ENCODE measurements at places on chromosomes 13 and 19. TPM values are rescaled to one million over a fixed set of nuclear protein-coding genes. Genes with fewer than 3 reads are reported as not detected.

- peak; percentile 61 for DNase-seq
Observed at GRCh38 chr19:55418185-55418584, 10.6 kb upstream of the UBE2S start.

GRCh38 chr19:3852614-3853254 is 16.1 kb downstream of the ZFR2 start:
- no peak for DNase-seq

GRCh38 chr19:10454267-10454666 is 33.9 kb downstream of the PDE4A start:
- no peak for DNase-seq

- no peak for DNase-seq
Observed at GRCh38 chr13:99821741-99822140, 149.8 kb downstream of the ZIC5 start.

GRCh38 chr13:44436589-44437337 is 63.1 kb downstream of the SERP2 start:
- peak; percentile 29 for DNase-seq

- no peak for DNase-seq
Observed at GRCh38 chr13:46575818-46576221, 22.9 kb downstream of the LRCH1 start.

DNA sequence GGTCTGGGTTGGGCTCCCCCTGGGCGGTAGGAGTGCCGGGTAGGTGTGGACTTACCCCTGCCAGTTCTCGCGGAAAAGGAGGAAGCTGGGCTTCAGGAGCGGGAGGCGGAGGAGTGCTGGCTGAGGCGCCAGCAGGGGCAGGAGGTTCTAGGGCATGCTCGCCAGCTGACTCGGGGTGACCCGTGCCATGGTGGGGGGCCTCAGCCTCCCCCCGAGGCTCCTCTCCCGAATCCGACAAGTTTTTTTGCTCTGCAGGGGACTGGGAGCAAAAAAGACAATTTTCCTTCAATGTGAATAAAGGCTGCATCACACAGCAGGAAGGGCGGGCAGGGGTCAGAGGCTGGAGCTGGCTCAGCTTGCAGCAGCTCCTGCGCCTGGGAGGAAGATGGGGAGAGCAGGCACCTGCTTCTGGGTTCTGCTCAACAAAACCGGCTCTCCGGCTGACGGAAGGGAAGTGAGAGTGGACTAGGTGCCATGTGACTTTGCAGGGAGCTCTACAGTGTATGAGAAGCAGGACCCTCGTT is 26.5 kb downstream of the RANBP3 start:
- DNase-seq: no peak

GRCh38 chr13:97380696-97381095 is 53.3 kb upstream of the RAP2A start:
- no peak for DNase-seq

- DNase-seq: no peak
Observed at GRCh38 chr19:5850743-5851293, 431 bp downstream of the FUT3 start.

DNA sequence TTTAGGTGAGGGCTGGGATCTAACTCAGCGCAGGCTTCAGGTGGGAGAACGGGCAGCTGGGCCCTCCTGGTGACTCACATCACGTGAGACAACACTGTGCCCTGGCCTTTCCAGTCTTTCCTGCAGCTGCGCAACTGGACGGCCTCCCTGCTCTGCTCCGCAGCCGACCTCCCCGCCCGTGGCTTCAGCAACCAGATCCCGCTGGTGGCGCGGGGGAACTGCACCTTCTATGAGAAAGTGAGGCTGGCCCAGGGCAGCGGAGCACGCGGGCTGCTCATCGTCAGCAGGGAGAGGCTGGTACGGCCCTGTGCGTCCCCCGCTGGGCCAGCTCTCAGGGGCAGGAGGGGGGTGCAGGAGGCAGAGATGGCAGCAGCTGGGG is 8.8 kb downstream of the SPPL2B start:
- DNase-seq: no peak

GRCh38 chr13:71082631-71083030 is 784.4 kb downstream of the DACH1 start:
- no peak for DNase-seq

GRCh38 chr13:31351376-31351775 is 151.6 kb downstream of the B3GLCT start:
- no peak for DNase-seq

GRCh38 chr13:49444524-49445395 is 686 bp downstream of the SETDB2 start:
- DNase-seq: peak; percentile 46

DNA sequence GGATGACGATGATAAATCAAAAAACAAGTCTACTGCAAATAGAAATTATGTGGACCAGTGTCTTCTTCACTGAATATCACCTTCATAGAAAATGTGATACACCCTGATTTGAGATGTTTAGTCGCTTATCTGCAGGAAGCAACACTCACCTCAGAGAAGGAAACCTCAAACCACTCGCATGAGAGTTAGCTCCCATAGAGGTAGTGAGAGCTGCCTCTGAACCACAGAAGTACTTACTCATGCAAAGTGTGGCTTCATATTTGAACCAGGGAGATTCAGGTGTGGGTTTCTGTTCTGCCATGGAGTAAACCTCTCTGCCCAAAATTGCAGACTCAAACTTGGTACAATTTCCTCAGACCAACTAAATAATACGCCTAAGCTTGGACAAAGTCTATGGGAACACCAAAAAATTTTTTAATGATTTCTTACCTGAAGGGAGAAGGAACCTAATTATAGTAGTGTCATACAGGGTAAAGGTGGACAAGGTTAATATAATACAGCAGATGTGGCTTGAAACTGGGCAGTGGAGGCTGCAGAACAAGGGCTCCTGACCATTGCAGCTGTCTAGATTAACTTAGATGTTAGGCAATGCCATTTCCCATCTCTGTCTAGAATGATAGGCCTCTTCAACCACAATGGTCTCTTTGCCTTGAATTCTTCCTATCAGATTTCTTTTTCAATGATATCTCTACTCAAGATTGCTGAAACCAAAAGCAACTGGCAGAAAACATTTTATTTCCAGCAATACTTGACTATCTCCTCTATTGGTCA is 29.6 kb upstream of the RCBTB2 start:
- DNase-seq: peak; percentile 91

DNA sequence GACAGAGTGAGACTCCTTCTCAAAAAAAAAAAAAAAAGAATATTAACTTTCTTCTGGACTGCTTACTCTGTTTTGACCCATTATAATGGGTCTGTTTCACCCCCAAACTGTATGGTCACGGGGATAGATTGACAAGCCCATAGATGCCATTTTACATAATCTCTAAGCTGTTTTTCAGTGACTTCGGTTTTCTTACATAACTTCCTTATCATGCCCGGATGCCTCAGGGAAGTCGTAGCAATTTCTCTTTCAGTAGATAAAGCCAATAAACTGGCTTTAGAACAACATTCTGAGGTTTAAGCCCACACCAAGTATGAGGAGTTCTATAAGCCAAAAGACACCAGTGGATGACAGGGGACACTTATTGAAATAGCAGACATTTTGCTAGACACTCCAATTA is 5.9 kb upstream of the ZNF254 start:
- DNase-seq: no peak

DNA sequence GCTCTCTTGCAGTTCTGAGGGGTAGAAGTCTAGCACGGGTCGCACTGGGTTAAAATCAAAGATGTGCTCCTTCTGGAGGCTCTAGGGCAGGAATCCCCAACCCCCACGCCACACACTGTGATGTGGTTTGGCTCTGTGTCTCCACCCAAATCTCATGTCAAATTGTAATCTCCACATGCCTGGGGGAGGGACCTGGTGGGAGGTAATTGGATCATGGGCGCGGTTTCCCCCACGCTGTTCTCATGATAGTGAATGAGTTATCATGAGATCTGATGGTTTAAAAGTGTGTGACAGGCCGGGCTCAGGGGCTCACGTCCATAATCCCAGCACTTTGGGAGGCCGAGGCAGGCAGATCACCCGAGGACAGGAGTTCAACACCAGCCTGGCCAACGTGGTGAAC is 26.6 kb upstream of the CALM3 start:
- DNase-seq: peak; percentile 43

GRCh38 chr13:50107205-50107604 is 92.0 kb downstream of the KCNRG start:
- DNase-seq: no peak

DNA sequence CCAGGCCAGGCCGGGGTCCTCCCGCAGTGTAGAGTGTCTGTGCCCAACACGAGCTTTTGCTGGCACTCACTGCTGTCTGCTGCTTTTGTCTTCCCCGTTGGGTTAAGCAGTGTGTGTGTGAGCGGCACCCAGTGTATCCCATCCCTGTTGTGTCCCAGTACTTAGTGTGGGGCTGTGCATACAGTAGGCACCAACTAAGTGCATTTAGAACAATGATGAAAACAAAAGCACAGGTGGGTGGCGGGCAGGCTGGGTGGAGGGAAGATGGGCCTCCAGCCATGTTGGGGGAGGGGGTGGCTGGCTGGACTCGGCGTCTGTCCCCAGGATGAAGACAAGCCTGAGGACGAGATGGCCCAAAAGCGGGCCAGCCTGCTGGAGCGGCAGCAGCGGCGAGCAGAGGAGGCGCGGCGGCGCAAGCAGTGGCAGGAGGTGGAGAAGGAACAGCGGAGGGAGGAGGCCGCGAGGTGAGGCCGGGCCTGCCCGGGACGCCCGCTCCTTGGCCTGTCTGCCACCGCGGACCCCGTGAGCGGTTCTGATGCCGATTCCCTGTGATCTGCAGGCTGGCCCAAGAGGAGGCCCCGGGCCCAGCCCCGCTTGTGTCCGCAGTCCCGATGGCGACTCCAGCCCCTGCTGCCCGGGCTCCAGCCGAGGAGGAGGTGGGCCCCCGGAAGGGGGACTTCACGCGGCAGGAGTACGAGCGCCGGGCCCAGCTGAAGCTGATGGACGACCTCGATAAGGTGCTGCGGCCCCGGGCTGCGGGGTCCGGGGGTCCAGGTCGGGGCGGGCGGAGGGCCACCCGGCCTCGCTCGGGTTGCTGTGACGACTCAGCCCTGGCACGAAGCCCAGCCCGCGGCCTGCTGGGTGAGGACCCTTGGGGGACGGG is 14.2 kb downstream of the XAB2 start:
- no peak for DNase-seq

- DNase-seq: no peak
Observed at GRCh38 chr13:34879851-34880250, 62.2 kb upstream of the NBEA start.

Gene ZNF284
- polyA plus RNA-seq: 0.61 TPM

Gene FFAR1
- polyA plus RNA-seq: not detected

Gene LRCH1
- 1.2 TPM for polyA plus RNA-seq

Gene NACC1
- 0.15 TPM for polyA plus RNA-seq

Gene PLPPR2
- polyA plus RNA-seq: 0.16 TPM

Gene ZNF333
- polyA plus RNA-seq: 10.3 TPM

Gene CYP2F1
- polyA plus RNA-seq: not detected

Gene RGL3
- polyA plus RNA-seq: not detected

Gene YJEFN3
- polyA plus RNA-seq: 0.25 TPM

Gene LCP1
- 1,169 TPM for polyA plus RNA-seq

Gene GPX4
- 399 TPM for polyA plus RNA-seq

Gene RASGRP4
- 0.31 TPM for polyA plus RNA-seq

Gene ZNF547
- polyA plus RNA-seq: 0.56 TPM

Gene ZNF573
- 13.8 TPM for polyA plus RNA-seq

Gene MEIOSIN
- polyA plus RNA-seq: not detected

Gene PSG4
- not detected for polyA plus RNA-seq
